BJ (cell line): ENCODE measurements at places on chromosomes 1 and 21.

GRCh38 chr1:186297439-186298045 lies 77.5 kb downstream of the TPR start:
- no peak for DNase-seq

DNA sequence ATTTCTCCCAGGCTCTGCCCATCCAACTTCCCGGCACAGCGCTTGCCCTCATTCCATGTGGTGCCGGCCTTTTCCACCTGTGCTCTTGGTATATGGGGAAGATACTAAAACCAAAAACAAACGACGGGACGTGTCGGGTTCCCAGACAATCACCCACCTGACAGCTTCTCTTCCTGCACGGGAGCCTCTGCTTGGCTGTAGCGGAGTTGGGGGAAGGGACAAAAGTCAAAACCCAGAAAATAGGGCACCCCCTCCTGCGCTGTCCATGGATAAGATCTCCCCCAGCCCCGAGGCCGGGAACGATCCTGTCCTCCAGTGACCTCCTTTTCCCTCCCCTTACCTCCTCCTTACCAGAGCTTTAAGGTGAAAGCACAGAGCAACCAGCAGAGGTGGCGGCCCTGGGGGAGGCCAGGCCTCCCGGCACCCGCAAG lies 640 bp downstream of the JTB start:
- DNase-seq: no peak

GRCh38 chr1:74857676-74858075 lies 124.7 kb downstream of the TYW3 start:
- DNase-seq: no peak

DNA sequence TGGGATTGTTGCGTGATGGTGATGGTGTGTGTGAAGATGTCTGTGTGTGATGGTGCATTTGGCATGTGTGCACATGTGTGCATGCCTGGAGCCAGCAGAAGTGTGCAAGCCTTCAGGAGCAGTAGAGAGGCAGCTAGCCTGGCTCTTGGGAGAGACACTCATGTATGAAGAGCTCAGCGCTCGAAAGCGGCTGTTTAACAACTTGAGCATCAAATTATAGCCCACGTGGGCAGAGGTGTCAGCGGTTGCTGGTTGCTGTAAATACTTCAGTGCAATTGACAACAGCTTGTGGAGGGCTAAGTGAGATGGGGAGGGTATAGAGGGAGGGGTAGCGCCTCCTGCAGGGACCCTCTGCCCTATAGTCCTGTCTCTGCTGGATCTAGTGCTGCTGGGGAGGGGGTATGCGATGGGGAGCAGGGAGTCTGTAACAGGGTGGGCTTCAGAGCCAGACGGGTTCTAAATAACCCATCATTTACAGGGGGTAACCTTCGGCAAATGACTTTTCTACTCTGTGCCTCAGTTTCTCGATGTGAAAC lies 21.5 kb downstream of the FOXD2 start:
- no peak for DNase-seq

- no peak for DNase-seq
These were observed 16.3 kb downstream of the PCP4L1 start for GRCh38 chr1:161274874-161275273.
